COR-L47 (cell line): ENCODE measurements at places on chromosomes 3 and 15.
A peak's percentile ranks its signal among the peaks of the same experiment; 100 is the strongest.

DNA sequence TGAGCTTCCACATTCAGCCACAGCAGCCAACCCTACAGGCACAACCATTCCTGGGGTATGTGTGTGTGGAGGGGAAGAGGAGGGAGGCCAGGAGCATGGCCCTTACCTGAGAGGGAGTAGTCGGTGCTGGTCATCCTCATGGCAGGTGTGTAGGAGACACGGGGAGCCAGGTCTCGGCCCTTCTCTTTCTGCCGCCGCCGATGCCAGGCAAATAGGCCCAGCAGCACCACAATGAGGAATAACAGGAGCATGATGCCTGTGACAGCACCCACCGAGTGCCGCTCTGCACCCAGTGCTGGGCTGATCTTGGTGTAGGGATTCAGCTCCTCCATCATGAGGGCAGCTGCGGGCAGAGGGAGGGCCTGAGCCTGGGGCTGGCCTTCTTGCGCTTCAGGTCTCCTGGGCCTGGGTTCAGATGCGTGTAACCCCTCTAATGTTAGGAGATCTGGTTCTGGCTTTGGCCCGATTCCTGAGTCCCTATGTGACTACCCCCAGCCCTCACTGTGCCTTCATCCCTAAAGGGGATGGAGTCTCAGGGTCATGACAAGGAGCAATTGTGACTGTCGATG, 44.4 kb downstream of the RAB11A start:
- DNase-seq: no peak

DNA sequence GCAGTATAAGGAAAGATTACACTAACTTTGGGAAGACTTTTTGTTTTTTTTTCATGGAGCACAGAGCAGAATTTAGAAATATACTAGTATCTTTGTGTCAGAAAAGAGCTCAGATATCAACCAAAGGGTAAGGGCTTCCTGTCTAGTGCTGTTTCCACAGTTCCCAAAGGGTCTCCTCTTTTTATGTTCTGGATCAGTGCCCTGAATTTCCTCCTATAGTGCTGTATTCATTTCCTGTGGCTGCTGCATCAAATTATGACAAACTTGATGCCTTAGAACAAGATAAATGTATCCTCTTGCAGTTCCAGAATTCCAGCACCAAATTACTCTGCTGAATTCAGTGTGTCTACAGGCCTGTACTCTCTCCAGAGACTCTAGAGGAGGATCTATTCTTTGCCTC, 219.8 kb upstream of the THRB start:
- no peak for DNase-seq

- no peak for DNase-seq
Observed at GRCh38 chr3:170502297-170502696, 83.6 kb downstream of the SLC7A14 start.

DNA sequence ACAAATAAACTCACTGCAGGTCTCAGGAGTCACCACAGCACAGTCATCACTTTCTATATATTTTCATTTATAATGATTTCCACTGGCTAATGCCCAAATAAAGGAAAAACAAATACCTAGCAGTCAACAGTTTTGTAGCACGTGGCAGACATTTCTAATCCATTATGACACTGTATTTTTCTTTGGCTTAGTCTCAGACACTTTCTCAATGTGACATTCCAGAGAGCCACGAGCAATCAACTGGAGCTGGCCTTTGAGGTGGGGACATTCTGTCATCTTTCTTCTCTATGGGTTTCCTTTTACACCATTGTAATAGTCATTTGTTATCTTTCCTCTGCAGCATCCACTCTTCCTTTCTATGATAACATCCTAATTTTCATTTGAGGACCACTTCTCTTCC, 119.7 kb downstream of the WNT5A start:
- DNase-seq: no peak

DNA sequence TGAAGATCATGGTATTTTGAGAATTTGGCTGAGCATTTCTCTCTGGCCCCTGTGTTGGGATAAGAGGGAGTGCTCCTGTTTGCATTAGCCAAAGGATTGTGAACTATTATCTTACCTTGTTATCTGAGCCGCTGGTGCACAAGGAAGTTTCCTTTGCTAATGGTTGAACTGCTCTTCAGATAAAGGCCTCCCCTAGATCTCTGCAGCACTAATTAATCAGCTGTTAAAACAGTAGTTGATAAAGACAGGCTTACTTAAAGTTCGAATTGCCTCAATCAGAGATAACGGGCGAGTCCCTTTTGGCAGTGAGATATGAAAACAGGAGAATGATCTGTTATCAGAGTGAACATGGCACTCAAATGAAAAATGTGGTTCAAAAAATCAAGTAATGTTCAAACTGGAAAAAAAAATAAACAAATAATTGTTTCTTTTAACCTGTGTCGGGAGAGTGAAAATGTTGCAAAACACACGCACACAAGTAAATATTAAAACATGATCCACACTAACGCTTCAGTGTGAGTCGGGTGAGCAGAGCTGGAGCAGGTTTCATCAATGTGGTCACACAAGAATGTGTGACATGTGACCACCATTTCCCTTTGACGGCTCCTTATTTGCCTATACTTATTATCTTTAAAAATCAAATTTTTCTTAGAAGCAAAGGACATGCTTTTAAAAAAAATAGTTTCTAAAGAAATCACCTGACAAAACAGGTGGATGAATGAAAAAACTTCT, 469.1 kb downstream of the SOX2 start:
- DNase-seq: peak; percentile 5

- no peak for DNase-seq
Observed at GRCh38 chr3:183975981-183976662, 41.6 kb downstream of the ABCC5 start.

GRCh38 chr3:87489892-87490291, 213.5 kb upstream of the POU1F1 start:
- DNase-seq: no peak

DNA sequence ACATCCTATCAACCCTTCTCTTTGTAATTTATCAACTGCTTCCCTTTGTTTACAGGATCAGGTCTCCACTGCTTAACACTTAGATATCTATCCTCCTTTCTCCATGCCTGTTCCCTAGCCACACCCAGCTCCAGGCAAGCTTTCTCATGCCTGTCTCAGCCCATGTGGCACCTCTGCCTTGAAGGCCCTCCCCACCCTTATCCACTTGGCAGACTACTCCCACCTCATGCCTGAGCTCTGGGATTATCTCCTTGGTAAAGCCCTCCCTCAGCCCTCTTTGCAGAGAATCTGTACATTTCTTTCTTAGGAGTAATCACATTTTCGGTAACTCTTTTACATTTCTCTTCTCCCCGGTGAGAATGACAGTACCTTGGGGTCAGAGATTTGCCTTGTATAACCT, 96.0 kb downstream of the ATP1B3 start:
- no peak for DNase-seq

DNA sequence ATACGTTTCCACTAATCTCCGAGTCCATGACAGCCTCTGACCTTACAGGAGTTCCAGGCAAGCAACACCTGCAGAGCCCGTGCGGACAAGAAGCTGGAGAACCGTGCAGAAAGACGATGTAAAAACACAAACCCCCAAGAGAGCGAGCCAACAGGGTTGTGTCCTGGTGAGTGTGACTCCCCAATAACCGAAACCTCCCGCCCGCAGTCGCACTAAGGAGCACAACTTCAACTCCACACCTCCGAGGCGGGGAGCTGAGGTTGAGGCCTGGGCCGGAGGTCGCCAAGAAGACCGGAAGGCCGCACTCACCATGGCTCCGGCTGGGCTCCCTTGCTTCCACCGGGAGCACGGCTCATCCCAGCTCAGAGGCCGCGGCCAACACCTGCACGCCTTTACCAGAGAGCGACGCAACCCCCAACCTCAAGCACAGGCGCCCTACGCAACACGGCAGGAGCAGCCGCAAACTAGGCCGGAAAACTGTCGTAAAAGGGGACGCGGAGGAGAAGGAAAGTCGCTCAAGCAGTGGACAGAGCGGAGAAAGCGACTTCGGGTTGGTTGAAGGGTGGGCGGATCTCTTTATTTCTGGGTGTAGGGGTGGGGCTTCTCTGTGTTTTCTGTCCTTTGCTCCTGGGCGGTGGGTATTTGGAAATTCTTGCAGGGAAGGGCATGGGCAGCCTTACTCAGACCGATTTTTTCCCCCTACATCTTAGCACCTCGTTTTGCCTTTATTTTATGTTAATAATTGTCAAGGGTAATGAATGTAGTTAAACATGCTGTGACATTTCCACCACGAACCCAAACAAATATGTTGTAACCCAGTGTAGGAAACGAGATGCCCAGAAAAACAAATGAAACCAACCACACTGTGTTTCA, at the start of gene DNAJC19:
Gene DNAJC19 (minus strand): TSS at position 446 of the 873 bp plus-strand sequence. CDS start 134 bp downstream, at position 312.
- peak; percentile 99 for DNase-seq

DNA sequence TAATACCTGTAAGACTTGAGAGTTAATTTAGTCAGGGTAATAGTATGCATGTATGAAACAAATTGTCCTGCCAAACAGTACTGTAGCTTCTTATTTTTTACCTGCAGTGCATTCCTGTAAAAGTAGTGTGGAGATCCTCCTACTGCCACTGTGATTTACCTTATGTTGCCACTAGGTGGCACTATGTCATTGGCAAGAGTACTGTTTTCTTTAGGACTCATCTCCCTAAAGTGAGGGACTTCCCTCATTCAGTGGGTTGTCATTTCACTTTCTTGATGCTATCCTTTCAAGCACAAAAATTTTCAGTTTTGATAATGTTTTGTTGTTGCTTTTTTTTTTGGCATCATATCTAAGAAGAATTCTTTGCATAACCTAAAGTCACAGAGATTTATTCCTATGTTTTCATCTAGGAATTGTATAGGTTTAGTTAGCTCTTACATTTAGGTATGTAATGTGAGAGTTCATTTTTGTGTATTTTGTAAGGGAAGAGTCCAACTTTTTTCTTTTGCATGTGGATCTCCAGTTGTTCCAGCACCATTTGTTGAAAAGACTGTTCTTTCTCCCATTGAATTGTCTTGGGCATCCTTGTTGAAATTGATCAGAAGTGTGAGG, 105.7 kb downstream of the AKAP13 start:
- DNase-seq: peak; percentile 47

- no peak for DNase-seq
Observed at GRCh38 chr15:80849308-80849707, 70.1 kb downstream of the CEMIP start.

- DNase-seq: no peak
Observed at GRCh38 chr3:89182056-89182455, 74.6 kb downstream of the EPHA3 start.

DNA sequence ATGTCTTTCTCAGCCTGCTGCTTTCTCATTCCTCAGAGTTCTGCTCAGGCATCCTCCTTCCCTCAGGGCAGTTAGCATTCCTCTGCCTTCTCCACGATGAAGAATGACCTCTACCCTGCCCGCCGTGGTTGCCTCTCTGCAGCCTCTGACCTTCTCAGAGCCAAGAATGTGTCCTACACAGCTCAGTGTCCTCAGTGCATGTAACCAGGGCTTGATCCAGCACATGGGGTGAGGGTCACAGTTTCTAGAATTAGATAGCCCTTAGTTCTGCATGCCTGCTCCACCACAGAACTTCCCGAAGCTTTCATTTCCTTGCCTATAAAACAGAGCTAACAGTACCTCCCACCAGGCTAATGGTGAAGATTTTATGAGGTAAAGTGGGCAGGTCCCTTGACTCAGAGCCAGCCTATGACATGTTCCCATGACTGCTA, 182.1 kb downstream of the CLSTN2 start:
- no peak for DNase-seq

DNA sequence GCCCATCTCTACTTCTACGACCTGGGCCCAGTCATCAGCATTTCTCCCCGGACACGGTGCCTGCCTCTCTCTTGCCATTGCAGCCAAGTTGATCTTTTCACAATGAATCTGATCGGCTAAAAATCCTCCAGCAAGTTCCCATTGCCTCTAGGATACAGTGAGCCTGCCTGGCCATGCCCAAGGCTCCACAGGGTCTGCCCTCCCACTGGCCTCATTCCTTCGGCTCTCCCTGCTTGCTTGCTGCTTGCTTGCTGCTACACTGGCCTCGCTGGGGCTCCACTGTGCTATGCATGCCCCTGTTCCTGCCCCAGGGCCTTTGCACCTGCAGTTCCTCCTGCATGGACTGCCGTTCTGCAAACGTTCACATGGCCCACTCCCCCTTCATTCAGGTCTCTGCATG, 2.0 kb downstream of the ABTB1 start:
- DNase-seq: no peak

DNA sequence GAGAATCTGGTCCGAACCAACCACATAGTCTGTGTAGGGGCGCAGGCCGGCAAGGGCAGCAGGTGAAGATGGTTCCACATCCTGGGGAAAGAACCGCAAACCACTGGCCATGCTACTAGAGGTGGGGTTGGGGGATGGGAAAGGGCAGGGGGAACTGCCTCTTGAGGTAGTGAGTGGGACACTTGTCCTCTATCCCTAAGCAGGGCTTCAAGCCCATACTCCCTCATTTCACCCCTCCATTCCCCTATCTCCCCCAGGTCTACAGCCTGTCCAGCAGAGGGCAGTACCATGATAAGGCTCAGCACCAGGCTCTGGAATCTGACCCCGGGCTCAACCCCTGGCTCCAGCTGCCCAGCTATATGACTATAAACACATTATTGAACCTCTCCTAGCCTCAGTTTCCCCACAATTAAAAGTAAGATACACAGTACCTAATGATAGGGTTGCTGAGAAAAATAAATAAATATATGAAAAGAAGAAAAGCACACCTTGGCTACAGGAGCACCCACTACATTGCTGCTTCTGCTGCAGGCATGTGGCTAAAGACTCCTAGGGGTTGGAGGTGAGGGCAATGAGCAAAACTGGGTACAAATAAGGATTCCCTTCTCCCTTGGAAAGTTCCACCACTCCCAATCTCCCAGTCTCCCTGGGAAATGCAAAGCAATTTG, 6.3 kb downstream of the GORASP1 start:
- DNase-seq: no peak

GRCh38 chr15:57227166-57227565, 149.1 kb upstream of the CGNL1 start:
- DNase-seq: no peak

GRCh38 chr3:110296885-110297284, 774.7 kb upstream of the NECTIN3 start:
- DNase-seq: no peak

DNA sequence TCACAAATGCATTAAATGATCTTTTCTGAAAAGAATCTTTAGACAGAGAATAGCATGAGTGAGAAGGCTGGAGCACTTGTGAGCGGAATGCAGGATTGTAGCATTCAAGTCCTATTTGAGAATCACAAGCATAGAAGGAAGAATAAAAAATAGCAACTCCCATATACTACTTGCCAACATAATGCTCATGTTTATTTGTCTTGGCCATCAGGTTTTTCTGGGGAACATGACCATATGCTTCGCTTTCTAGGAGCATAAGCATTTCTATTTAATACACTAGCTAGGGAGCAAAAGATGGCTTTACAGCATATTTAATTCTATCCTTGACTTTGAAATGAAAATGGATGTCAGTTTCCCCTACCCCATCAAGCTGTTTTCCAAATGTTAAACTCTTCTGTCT, 170.3 kb upstream of the MITF start:
- no peak for DNase-seq

GRCh38 chr3:78322780-78323179, 1282.9 kb downstream of the ROBO2 start:
- peak; percentile 52 for DNase-seq

DNA sequence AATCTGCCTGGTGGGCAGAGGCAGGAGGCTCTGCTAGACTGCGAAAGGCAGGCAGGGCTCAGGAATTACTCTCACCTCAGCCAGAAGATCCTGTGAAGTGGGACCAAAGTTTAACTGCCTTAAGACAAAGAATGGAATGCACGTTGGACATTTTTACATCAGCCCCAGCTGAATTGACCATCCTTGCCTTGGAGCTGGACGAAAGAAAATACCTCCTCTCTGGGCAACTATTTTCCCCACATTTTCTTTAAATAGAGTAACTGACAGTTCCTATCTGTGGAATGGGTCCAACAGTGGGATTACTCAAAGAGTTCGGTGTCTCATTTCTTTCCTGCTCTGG, 28.7 kb downstream of the ARID3B start:
- no peak for DNase-seq

GRCh38 chr15:65373163-65373651, 4.6 kb downstream of the IGDCC3 start:
- DNase-seq: no peak
